ELR (cell line): ENCODE measurements at places on chromosomes 13 and 19.

DNA sequence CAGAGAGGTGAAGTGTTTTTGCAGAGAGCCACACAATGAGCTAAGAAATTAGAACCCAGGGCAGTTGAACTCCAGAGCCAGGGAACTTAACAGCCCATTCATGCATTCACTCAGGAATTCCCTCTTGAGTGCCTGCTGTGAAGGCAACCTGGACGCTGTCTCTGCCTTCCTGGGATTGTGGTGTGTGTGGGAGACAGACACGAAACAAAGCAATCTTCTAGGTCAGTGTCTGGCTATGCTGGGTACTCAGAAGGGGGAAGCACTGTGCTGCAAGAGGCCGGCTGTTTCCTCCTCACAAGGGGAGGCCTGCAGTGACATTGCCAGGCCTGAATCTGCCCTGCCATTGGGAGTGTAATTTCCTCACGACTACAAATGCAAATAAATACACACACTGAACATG, 9.7 kb downstream of the BCKDHA start:
- no peak for DNase-seq

DNA sequence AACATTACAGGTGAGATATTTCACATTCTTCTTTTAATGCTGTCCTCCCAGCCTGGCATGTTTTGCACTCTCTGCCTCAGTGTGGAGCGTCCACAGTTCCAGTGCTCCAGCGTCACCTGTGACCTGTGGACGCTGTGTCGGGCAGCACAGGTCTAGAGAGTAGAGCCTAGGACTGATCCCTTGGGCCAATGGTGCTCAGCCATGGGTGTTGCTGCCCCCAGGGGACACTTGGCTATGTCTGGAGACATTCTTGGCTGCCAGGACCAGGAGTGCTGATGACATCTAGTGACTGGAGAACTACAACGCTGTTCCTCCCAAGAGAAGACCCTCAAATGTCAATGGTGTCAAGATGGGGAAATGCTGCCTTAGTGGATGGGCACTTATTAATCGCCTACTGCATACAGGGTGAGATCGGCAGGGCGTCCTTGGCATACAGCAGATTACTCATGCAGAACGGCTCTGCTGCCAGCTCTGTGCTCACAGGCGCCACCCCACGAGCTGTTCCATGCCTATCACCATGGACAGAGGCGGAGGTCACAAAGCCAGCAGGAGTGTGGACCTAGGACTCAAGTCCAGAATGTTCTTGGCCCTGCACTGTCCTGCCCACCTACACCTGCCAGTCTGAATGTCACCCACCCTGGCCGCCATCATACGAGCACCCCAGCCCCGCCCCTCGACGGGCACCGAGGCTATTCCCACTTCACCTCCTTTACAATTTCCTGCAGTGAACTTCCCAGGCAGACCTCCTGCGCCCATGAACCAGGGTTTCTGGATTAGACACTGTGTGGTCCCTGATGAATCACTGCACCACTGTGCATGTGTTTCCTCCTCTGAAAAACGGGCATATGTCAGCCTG, 13.9 kb upstream of the MADCAM1 start:
- DNase-seq: peak; percentile 43

- DNase-seq: peak; percentile 10
Observed at GRCh38 chr19:50492303-50493052, 15.8 kb upstream of the GARIN5A start.

DNA sequence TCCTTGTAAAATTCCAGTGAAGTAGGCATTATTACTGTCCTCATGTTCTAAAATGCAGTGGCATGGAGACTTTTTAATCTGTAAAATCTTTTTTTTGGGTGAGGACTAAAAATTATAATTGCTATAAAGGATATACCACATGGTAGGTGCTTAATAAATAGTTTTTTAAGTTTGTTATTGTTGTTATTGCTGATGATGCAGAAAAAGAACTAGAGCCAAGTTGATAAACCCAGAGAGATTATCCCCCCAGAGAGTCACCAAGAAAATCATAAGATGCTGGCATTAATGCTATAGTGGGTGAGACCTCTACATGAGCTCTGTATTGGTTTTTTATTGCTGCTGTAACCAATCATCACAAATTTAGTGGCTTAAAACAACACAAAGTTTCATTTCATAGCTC, 44.3 kb upstream of the CNMD start:
- DNase-seq: no peak

DNA sequence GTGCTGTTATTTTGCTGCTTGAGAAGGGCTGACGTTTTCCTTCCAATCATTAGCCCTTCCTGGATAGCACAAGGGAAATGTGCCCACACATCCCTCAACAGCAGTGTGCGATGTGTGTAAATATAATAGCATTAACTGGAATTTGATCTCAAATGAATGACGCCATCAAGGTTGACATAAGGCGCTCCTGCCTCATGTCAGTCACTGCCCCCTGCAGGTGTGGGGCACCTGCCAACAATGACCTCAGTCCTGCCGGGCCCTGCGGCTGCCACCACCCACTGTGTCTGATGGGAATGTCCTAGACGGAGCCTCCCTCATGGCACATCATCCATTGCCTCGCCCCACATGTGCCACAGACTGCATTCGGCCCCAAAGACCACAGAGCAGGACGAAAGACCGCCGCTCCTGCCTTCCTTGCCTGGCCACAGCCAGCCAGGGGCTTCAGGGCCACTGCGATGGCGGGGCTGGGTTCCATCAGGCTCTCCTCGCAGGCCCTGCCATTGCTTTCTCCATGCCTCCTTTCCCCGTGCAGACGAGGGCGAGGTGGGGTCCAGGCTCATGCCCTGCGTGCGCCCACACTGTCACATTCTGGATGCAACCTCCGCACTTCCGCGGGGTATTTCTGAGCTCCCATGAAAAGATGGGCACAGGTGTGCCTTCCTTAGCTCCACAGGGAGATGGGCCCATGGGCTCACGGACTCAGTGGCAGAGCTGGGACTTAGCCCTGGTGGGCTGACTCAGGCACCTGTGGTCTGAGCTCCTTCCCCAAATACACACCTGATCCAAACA, 146.7 kb downstream of the SOX1 start:
- DNase-seq: no peak
